ENCODE measurements at places on chromosomes 7 and 10. TPM values are rescaled to one million over a fixed set of nuclear protein-coding genes. Genes with fewer than 3 reads are reported as not detected.

DNA sequence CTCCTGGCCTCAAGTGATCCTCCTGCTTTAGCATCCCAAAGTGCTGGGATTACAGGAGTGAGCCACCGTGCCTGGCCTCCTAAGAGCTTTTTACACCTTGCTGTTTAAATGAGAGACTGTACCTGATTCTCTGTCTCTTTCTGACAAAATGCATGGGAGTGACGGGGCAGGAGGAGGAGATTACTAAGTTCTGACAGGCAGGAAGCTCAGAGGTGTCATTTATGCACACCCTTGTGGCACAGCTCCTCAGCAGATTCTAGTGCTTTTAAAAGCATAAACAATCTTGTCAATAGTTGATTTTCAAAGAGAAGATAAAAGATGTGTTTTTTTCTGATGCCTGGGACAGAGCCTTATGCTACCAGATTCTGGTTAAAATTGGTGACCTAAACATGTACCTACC is 39.7 kb upstream of the STEAP4 start:
- DNase-seq: no peak

CHST3 gene
- polyA plus RNA-seq: 12.3 TPM

DNA sequence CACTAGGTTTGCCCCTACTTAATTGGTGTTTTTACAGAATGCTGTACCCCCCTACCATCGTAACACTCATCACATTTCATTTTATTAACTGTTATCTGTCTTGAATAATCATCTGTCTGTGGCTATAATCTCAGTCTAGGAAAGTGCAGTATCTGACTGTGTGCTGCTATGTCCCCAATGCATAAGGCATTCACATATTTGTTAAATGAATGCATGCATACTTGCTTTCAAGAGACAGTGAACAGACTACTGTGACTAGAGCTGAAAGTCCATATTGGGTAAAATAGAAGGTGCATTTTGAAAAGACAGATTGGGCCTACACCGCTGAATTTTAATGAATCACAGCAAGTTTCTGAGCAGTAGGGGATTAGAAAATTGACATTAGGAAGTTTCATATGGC is 112.3 kb downstream of the ARHGAP12 start:
- no peak for DNase-seq

DNA sequence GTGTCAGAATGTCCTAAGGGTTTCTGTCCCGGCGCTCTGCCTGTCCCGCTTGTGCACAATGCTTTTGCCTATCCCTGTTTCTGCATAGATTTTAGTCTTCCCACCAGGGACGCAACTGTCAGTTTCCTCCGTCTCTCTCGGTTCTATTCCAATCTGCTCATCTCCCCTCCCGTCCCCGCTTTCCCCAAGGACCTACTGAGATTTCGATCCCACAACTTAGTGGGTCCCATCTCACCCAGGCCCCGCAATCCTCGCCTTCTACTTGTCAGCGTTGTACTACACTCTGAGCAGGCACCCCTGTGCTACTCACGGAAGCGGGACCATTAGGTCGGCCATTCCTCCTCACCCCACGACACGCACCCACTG is 519 bp upstream of the ZNF655 start:
- DNase-seq: no peak

CALHM3 gene
- polyA plus RNA-seq: not detected

ADAM8 gene
- 4.4 TPM for polyA plus RNA-seq

All from left lung (tissue), 14 donors.